Diencephalon (tissue), 1 donor: ENCODE measurements at places on chromosomes 12 and 14. TPM values are rescaled to one million over a fixed set of nuclear protein-coding genes. Genes with fewer than 3 reads are reported as not detected.

The TMEM121 gene
- 25.4 TPM for total RNA-seq

The CMKLR1 gene
- 2.8 TPM for total RNA-seq

The B4GALNT3 gene
- total RNA-seq, result 3.0 TPM

The PMCH gene
- total RNA-seq, result 109 TPM

The C14orf180 gene
- total RNA-seq, result 0.92 TPM

The PRR4 gene
- 6.0 TPM for total RNA-seq

The DTX1 gene
- total RNA-seq, result 34.8 TPM

The CD4 gene
- 4.8 TPM for total RNA-seq

The ATXN3 gene
- 34.6 TPM for total RNA-seq

The ASPG gene
- total RNA-seq, result 0.46 TPM

The TBX5 gene
- total RNA-seq, result not detected
